Endothelial cell of umbilical vein (primary cell): ENCODE measurements at places on chromosomes 1 and 21. TPM values are rescaled to one million over a fixed set of nuclear protein-coding genes. Genes with fewer than 3 reads are reported as not detected.

DNA sequence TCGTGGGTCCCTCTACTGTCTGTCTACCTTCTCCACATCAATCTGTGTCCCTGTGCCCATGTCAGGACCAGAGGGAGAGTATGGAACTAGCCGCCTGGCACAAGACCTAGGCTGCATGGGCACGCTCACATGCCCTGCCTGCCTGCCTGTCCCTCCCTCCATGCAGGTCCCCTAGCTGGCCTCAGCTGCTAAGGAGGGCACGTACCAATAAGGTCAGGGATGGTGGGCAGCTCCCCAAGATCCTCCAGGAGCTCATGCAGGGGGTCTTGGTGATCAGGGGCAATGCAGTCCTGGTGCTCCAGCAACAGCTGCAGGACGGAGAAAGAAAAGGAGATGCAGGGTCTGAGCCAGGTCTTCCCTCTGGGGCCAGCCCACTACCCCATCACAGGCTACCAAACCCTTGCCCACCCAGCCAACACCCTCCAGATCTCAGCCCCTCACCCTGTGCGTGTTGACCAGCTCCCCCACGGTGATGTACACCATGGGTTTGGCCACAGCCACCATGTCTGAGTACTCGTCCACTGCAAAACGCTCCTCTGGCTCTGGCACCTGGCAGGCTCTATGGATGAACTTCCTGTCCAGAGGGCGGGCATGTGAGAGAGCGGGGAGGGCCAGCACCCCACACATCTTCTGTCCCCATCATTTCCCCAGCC is 33.1 kb upstream of the MEF2D start:
- DNase-seq, result no peak
- no peaks in the 10 kb centered on the region for H3K27me3 ChIP-seq
- no peak overlapping the region for H3K4me3 ChIP-seq
- peaks cover 13% of the 10 kb centered on the region for H3K36me3 ChIP-seq
- H3K4me1 ChIP-seq, result no peaks in the 10 kb centered on the region

DNA sequence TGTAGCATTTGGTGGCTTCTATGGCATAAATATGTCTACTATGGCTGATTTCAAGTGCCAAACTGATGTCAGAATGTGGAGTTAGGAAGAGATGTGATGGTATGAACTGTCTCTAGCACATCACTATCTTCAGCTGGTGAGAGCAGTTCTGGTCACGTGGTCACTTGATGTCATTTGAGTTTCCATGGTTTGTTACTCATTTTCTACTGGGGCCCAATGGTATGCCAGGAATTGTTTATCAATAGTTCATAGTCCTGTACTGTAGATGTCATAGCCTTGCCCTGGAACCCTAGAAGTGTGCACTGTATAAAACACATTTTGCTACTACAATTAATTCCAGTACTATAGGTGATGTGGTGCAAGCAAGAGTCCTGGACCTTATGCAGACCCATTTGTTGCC is 153.7 kb downstream of the PDE4B start:
- H3K27me3 ChIP-seq, result peaks cover 2% of the 10 kb centered on the region
- H3K27ac ChIP-seq, result no peak overlapping the region
- H3K4me1 ChIP-seq, result no peaks in the 10 kb centered on the region
- no peak for DNase-seq
- H3K4me3 ChIP-seq, result no peak overlapping the region
- H3K36me3 ChIP-seq, result no peaks in the 10 kb centered on the region

GRCh38 chr1:76176000-76176399 is 101.5 kb downstream of the ST6GALNAC3 start:
- H3K4me3 ChIP-seq, result no peak overlapping the region
- no peak overlapping the region for H3K27ac ChIP-seq
- H3K27me3 ChIP-seq, result no peaks in the 10 kb centered on the region
- DNase-seq, result no peak

DNA sequence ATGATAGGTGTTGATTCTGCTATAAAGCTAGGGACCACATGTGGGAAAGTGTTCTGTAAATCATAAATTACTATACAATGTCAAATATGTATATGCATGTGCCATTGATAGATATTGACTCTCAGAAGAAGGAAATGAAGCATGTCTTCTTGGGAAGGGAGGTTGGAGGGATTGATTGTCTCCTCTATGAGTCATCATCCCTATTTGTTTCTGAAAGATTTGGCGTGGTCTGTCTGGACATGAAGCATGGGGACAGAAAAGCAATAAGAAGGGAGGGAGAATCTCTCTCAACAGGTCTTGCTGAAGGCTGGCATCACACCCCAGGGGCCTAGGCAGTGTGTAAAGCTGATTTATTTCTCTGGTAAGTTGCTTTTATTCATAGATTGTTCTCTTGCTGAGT is 98.0 kb upstream of the KCNJ6 start:
- no peak overlapping the region for H3K27ac ChIP-seq
- no peak for DNase-seq
- no peaks in the 10 kb centered on the region for H3K27me3 ChIP-seq

- H3K27me3 ChIP-seq, result no peaks in the 10 kb centered on the region
- peaks cover 4% of the 10 kb centered on the region for H3K4me1 ChIP-seq
- DNase-seq, result no peak
- no peak overlapping the region for H3K27ac ChIP-seq
Measured at GRCh38 chr1:72137656-72138055, 144.7 kb downstream of the NEGR1 start.

GRCh38 chr1:55287723-55288122 is 72.6 kb upstream of the USP24 start:
- H3K27ac ChIP-seq, result no peak overlapping the region

DNA sequence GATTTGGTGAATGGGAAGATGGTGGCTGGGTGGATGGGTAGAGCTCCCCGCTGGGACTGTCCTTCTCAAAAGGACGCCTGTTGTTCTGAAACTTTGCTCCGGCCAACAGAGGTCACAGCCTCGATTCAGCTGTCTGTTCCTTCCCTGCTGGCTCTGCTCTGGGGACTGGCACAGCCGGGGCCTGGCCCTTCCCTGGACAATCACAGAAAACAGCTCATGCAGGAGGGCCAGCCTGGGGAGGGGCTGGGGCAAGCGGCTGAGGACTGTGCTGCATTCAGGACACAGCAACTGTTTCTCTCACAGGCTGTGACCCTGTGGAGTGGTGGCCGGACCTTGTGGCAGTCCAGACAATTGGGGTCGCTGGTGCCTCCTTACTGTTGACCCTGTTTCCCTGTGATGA is 110.7 kb upstream of the TMEM51 start:
- H3K27me3 ChIP-seq, result no peaks in the 10 kb centered on the region
- H3K36me3 ChIP-seq, result no peaks in the 10 kb centered on the region
- no peak overlapping the region for H3K27ac ChIP-seq
- no peak overlapping the region for H3K4me3 ChIP-seq

GRCh38 chr1:39573097-39573465 is 3.5 kb downstream of the PABPC4 start:
- peaks cover 27% of the 10 kb centered on the region for H3K4me1 ChIP-seq
- DNase-seq, result no peak
- no peak overlapping the region for H3K27ac ChIP-seq
- no peak overlapping the region for H3K4me3 ChIP-seq

DNA sequence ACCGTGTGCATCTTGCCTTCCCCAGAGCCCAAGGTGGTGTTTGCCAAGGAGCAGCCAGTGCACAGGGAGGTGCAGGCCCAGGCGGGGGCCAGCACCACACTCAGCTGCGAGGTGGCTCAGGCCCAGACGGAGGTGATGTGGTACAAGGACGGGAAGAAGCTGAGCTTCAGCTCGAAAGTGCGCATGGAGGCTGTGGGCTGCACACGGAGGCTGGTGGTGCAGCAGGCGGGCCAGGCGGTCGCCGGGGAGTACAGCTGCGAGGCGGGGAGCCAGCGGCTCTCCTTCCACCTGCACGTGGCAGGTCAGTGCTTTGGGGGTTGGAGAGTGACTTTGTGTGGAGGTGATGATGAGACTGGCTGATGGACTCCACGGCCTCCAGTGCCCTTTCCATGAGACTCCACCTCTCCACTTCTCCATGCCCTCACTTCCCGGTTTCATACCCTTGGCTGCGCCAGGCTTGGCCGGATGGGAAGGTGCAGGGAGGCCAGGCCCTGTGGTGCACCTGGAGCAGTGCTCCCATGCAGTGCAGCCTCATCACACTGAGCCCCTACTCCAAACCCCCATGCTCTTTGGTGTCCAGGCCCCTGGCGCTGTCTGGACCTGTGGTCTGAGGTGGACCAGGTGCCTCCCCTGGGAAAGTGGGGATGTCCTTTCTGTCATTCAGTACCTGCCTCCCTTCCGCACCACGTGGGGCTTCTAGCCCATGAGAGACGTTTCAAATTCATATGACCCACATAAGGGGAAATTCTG is 49.0 kb downstream of the OBSCN start:
- no peak for DNase-seq
- H3K27me3 ChIP-seq, result no peaks in the 10 kb centered on the region
- no peaks in the 10 kb centered on the region for H3K36me3 ChIP-seq
- no peaks in the 10 kb centered on the region for H3K4me1 ChIP-seq
- H3K4me3 ChIP-seq, result no peak overlapping the region

DNA sequence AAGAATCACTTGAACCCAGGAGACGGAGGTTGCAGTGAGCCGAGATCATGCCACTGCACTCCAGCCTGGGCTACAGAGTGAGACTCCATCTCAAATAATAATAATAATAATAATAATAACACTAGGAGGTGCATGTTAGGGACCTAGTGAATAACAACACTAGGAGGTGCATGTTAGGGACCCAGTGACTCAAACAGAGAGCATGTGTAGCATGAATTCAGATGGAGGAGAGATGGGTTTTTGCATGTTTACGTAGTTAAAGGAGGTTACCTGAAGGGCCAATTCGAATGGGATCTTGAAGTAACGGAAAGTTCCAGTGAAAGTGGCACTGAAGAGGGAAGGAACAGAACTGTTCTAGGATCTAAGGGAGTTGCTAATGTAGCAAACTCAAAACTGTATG is 7.1 kb upstream of the KCNK1 start:
- H3K27ac ChIP-seq, result no peak overlapping the region
- no peak overlapping the region for H3K4me3 ChIP-seq
- peaks cover 1% of the 10 kb centered on the region for H3K27me3 ChIP-seq
- H3K36me3 ChIP-seq, result no peaks in the 10 kb centered on the region
- no peaks in the 10 kb centered on the region for H3K4me1 ChIP-seq

- peaks cover 4% of the 10 kb centered on the region for H3K27me3 ChIP-seq
- H3K4me1 ChIP-seq, result peaks cover 6% of the 10 kb centered on the region
- no peaks in the 10 kb centered on the region for H3K36me3 ChIP-seq
- no peak for DNase-seq
- H3K4me3 ChIP-seq, result no peak overlapping the region
- no peak overlapping the region for H3K27ac ChIP-seq
Measured at GRCh38 chr1:22689505-22689904, 21.1 kb upstream of the EPHB2 start.

GRCh38 chr1:23566304-23566703 is 7.0 kb upstream of the ID3 start:
- no peaks in the 10 kb centered on the region for H3K27me3 ChIP-seq
- peaks cover 20% of the 10 kb centered on the region for H3K4me1 ChIP-seq
- H3K4me3 ChIP-seq, result no peak overlapping the region
- no peaks in the 10 kb centered on the region for H3K36me3 ChIP-seq
- no peak for DNase-seq

DNA sequence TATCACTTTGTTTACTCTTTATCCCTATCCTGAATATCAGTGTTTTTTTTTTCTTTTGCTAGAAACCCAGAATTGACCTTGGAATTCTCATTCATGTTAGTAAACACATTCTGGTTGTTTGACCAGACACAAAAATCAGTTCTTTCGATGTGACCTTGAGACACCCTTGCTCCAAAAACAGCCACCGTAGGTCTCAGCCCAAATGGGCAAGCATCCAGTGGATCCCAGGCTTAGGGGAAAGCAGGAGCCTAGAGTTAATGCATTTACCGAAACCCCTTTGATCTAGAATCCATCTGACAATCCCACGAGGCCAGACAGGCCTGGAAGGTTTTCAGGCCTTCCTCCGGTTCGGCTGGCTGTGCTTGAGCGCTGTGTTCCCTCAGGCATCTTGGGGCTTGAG is 47.6 kb downstream of the IRF2BP2 start:
- H3K4me3 ChIP-seq, result no peak overlapping the region
- no peak for DNase-seq
- H3K27ac ChIP-seq, result no peak overlapping the region
- H3K36me3 ChIP-seq, result no peaks in the 10 kb centered on the region
- no peaks in the 10 kb centered on the region for H3K27me3 ChIP-seq

- H3K4me1 ChIP-seq, result no peaks in the 10 kb centered on the region
- H3K36me3 ChIP-seq, result no peaks in the 10 kb centered on the region
- H3K4me3 ChIP-seq, result no peak overlapping the region
- DNase-seq, result no peak
- H3K27me3 ChIP-seq, result no peaks in the 10 kb centered on the region
Measured at GRCh38 chr1:156154317-156154749, 948 bp downstream of the SEMA4A start.

DNA sequence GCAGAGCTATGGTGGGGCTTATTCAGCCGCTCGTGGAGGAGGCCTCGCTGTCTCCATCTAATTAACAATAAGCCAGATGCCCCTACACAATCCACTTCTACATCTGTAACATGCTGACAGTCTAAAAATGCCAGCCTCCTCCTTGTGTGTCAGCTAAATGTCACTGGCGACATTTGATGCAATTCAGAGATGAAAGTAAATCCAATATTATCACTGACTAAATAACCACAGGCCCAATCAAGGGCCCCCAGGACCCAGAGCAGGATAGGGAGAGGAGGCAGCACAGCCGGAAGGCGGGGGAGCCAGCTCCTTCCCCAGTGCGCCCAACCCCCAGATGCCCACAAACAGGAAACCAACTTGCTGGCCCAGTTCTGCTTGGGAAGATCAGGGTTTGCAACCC is 76.6 kb downstream of the DMRTA2 start:
- H3K27me3 ChIP-seq, result peaks cover 2% of the 10 kb centered on the region
- H3K36me3 ChIP-seq, result no peaks in the 10 kb centered on the region
- no peak overlapping the region for H3K27ac ChIP-seq
- DNase-seq, result no peak
- no peaks in the 10 kb centered on the region for H3K4me1 ChIP-seq
- H3K4me3 ChIP-seq, result no peak overlapping the region

GRCh38 chr1:88943241-88943640 is 49.2 kb downstream of the KYAT3 start:
- no peaks in the 10 kb centered on the region for H3K27me3 ChIP-seq
- peaks cover 9% of the 10 kb centered on the region for H3K4me1 ChIP-seq
- no peak overlapping the region for H3K27ac ChIP-seq
- DNase-seq, result no peak

GRCh38 chr1:165365341-165365740 is 8.8 kb upstream of the LMX1A start:
- H3K4me3 ChIP-seq, result no peak overlapping the region
- H3K4me1 ChIP-seq, result no peaks in the 10 kb centered on the region
- peaks cover 10% of the 10 kb centered on the region for H3K27me3 ChIP-seq
- H3K27ac ChIP-seq, result no peak overlapping the region
- no peaks in the 10 kb centered on the region for H3K36me3 ChIP-seq

EFNA3 gene
- total RNA-seq, result 2.2 TPM in 2 replicates

HRNR gene
- not detected in 2 replicates for total RNA-seq

SLC9C2 gene
- 0.15 TPM in 1 of 2 replicates, not detected in the other for total RNA-seq

PLA2G2A gene
- total RNA-seq, result not detected in 2 replicates

ALX3 gene
- total RNA-seq, result not detected in 2 replicates

LEFTY1 gene
- total RNA-seq, result not detected in 2 replicates

NBPF6 gene
- total RNA-seq, result not detected in 2 replicates

PGLYRP3 gene
- total RNA-seq, result not detected in 2 replicates

TRIM45 gene
- 2.9 and 3.3 TPM in 2 replicates for total RNA-seq
